ENCODE measurements at places on chromosomes 16 and 17. TPM values are rescaled to one million over a fixed set of nuclear protein-coding genes. Genes with fewer than 3 reads are reported as not detected.

Gene E2F4
- 69.1 TPM for total RNA-seq

Gene FOXL1
- total RNA-seq = not detected

DNA sequence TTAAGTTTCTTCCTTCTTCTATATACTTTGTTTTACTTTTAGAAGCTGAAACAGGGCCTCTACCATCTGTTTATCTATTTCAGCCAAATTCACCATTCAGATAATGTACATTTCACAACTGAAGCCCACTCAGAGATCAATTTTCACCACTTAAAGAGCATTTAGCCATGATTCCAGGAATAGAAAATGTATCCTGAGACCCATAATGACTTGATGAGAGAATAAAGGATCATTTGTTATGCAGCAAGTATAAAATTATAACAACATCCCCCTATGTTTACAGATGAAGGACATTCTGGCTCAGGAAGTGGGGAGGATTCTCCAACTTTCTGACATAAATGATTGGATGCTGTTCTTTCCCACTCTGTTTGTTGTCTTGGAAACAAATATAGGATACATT, 962.1 kb upstream of the EEF2KMT start:
- no peak for DNase-seq

DNA sequence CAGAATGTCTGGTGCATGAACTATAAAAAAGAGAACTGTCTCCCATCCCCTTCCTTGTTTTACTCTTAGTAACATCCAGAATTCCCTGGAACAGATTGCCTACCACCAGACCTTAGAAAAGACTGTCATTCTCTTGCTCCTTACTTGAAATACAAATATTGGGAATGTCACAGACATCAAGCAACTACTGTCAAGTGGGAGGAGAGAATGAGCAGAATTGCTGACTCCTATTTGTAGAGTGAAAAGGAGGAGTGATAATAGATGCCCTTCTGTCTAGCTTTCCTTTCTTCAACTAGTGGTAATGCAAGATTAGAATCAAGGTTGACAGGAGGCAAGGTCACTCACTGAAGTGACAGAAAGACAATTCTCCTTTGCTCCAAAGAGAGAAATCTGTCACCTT, 23.9 kb upstream of the NOL11 start:
- DNase-seq = no peak

DNA sequence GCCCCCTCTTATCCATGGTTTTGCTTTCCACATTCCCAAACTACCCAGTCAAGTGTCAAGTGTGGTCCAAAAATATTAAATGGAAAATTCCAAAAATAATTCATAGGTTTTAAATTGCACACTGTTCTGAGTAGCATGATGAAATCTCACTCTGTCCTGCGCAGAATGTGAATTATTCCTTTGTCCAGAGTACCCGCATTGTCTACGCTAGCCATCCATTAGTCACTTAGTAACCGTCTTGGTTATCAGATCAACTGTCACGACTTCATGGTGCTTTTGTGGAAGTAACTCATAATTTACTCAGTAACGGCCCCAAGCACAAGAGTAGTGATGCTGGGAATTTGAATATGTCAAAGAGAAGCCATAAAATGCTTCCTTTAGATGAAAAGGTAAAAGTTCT, 94.9 kb downstream of the SLC39A11 start:
- no peak for DNase-seq

DNA sequence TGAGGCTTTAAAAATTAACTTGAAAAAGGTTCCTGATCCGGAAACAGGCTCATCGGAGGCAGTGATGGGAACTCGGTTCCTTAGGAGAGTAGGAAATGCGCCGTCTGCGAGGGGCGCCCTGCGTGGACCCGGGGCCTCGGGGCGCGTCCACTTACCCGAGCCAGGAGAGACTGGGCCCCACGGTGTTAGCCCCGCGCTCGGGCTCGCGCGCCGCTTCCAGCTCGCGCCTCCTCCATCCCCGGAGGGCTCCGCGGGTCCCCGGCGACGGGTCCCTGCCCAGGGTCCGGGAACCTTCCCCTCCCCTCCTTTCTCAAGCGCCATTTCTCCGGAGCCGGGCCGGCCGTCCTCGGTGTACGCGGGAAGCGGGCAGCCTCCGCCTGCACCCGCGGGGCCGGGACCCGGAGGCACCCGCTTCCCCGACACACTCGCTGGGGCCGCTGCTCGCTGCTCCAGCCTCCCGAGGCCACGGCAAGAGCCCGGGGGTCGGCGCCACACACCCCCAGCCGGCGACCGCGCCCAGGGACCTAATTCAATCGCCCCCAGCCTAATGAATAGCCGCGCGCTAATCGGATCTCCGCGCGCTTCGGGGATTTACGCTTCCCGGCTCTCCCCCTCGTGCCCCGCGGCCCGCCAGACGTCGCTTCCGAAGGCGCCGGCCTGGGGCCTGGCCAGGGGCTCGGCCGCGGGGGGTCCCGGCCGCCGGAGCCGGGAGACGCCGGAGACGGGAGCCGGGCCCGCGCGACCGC, 2.2 kb upstream of the BAHCC1 start:
- no peak for DNase-seq

GRCh38 chr17:83203472-83204221, 124.2 kb downstream of the METRNL start:
- DNase-seq = peak; percentile 81

GRCh38 chr16:78501744-78502143, 402.3 kb downstream of the WWOX start:
- no peak for DNase-seq

Gene MYH2
- not detected for total RNA-seq

Gene TSPOAP1
- 18.5 TPM for total RNA-seq

DNA sequence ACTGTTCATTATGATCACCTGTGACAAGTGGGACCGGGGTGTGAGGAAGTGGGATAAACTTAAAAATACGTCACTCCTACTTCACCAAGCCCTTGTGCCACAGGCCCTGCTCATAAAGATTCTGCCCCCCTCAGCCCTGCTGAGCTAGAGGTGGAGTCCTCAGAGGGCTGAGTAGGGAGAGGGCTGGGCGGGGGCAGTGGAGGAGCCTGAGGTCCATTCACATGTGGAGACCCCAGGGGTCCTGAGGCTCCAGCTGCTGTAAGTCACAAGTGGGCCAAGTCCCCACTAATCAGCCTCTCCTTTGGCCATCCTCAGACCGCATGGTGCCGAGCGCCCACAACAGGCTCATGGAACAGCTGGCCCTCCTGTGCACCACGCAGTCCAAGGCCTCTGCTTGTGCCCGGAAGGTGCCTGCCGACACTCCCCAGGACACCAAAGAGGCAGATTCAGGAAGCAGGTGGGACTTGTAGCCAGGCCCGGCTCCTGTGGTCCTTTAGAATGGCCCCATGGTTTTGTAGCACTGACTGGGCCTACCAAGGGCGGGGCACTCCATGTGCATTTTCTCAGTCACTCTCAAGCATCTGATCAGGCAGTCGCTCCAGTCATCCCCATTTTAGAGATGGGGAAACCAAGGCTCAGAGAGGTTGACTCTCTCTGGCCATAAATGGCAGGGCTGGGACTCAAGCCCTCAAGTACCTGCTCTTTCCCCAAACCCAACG, 10.4 kb downstream of the DNAAF8 start:
- DNase-seq = no peak

- peak; percentile 96 for DNase-seq
These were observed 60.1 kb downstream of the TEX14 start for GRCh38 chr17:58631523-58632323.

DNA sequence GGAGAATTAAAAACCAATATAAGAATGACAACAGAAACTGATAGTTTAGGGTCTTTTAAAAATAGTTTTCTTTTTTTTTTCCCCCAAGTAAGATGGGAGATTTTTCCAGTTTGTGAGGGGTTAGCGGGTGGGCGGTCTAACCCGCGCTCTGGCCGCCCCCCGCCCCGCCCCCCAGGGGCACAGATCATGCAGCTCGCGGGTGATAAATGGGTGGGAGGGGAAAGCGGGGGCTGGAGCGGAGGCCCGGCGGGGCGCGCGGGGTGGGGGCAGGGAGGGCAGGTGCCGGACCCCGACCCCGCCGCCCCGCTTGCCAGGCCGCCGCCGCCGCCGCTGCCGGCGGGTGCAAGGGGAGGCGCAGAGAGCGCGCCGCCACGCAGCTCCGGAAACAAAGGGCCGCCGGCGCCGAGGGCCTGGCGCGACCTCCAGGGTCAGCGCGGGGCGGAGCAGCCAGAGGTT, 60.1 kb upstream of the GSE1 start:
- no peak for DNase-seq

- DNase-seq = no peak
These were observed 674.7 kb upstream of the SALL1 start for GRCh38 chr16:51825779-51826178.

Gene SNX20
- total RNA-seq = 31.6 TPM

Gene SCGB1C2
- not detected for total RNA-seq

Gene KCNH6
- not detected for total RNA-seq

- no peak for DNase-seq
These were observed 9.6 kb downstream of the CDC42EP4 start for GRCh38 chr17:73302189-73302588.

GRCh38 chr16:6374821-6375220, 957.8 kb upstream of the RBFOX1 start:
- DNase-seq = no peak

DNA sequence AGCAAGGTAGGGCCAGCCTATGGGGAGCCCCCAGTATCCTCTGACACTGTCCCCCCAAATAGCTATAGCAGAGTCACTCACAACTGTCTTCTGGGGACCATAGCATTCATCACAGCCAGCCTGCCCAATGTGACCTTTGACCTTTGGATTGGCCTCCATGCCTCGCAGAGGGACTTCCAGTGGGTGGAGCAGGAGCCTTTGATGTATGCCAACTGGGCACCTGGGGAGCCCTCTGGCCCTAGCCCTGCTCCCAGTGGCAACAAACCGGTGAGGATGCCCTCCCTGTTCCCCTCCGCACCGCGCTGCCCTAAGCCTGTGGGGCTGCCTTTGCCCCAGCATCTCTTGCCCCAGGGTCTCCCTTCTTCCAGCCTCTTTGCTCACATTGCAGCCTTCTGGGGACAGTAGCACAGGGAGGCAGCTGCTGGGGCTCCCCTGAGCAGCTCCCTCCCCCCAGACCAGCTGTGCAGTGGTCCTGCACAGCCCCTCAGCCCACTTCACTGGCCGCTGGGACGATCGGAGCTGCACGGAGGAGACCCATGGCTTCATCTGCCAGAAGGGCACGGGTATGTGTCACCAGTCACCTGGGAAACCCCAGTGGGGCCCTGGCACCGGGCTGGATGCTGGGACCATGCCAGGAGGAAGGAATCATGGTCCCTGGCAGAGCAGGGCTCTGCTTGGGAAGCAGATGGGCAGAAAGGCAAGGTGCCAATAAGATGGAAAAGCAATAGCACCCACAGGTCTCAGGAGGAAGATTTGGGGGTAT, 61.1 kb downstream of the MRC2 start:
- DNase-seq = no peak
